Stimulated activated CD8-positive, alpha-beta memory T cell treated with anti-CD3 and anti-CD28 coated beads, Interleukin-12 subunit alpha, Interleukin-12 subunit beta, amount 100 ng/mL, for 1 hour (primary cell): ENCODE measurements at places on chromosomes 2 and 18.

DNA sequence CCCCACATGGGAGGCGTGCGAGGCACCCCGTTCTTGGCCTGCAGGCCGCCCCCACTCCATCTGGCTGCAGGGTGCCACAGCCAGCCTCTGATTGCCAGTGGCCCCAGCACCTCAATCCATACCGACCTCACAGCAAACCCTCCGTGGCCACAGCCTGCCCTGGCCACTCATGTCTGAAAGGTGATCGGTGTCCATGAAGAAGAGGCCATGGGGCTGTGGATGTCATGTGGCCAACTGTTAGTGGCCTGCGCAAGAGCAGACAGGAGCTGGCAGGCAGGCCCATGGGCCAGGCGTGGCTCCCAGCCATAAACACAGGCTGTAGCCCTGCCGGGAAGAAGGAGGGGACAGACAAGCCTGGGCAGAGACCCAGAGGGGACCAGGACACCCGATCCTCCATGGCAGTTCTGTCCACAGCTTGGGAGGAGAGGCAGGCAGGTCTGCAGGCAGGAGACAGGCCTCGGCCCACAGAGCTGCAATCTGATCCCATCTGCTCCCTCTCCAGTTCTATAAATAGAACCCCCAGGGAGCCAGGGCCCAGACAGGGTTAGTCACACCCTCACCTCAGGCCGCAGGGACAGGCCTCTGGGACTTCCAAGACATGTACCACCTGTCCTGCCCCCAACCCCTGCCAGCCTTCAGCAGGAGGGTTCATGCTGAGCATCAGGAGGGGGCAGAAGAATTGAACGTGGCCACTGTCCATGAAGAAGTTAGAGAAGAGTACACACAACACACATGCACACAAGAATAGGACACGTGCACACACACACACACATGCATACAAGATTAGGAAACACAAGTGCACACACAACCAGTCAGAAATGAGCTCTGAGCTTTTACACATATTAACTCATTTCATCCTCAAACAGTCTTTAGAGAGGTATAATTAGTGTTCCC, 16.9 kb downstream of the STEAP3 start:
- no peak for DNase-seq

DNA sequence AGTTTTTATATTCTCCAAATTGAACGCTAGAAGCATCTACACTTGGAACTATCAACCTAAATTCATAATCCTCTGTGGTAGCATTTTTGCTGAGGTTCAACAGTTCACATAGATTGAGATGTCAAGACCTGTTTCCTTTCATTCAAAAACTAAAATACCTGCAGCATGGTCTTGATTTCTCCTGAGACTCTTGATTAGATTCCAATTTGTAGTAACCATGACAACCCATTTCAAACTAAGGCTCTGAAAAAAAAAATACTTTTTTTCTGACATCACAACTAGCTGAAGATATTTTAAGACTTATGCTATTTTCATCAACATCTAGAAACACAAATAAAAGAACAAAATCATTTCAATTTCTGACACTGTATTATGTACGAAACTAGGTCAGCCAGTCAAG, 29.8 kb downstream of the COBLL1 start:
- no peak for DNase-seq

DNA sequence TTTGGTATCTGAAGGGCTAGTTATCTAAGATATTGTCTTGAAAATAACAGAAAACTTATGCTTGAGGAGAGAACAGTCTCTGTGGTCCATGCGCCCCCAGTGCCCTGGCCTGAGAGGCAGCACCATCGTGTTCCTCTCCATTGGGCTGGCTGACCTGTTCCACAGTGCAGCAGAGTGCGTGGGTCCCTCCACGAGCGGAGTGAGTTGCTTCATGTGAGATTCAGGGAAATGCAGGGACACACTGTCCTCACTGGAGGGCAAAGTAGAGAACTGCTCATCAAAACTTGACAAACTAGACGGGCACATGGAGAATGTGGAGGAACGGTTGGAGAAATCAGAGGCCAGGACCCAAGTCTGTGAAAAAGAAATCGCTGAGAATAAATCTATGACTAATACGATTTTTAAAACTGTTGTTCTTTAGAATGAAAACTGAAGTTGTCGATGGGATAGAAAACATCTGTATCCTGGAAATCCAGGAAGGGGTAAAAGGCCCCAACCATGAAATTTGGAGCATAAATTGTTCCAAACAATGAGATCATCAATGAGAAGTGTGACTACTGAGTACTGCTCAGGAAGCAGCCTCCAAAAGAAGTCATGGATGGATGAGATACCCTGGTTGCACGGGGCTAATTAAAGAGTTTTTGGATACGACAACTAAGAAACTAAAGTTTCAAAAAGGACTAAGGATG, 58.1 kb downstream of the REV1 start:
- DNase-seq: no peak

- DNase-seq: no peak
Measured at GRCh38 chr2:173030561-173031490, 44.8 kb upstream of the MAP3K20 start.

DNA sequence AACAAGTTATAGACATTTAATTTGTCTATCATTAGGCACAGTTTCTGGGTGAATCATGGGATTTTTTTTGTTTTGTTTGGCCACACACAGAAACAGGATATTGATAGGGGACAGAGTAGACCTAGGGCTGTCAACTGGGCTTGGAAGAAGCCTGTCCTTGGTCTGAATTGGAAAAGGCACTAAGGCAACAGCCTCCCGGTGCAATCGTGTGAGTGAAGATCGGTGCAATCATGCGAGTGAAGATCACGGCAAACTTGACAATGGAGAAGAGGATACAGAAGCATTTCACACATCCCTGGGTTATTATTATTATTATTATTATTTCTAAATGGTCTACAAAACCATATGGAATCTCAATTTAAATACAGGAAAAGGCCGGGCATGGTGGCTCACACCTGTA, 94.5 kb downstream of the ACKR3 start:
- DNase-seq: no peak

GRCh38 chr18:23580677-23581367, 5.5 kb downstream of the NPC1 start:
- no peak for DNase-seq

GRCh38 chr18:36128907-36129299, 237 bp downstream of the SLC39A6 start:
- DNase-seq: no peak
